ENCODE measurements at places on chromosomes 6 and 20.
A peak's percentile ranks its signal among the peaks of the same experiment; 100 is the strongest.

DNA sequence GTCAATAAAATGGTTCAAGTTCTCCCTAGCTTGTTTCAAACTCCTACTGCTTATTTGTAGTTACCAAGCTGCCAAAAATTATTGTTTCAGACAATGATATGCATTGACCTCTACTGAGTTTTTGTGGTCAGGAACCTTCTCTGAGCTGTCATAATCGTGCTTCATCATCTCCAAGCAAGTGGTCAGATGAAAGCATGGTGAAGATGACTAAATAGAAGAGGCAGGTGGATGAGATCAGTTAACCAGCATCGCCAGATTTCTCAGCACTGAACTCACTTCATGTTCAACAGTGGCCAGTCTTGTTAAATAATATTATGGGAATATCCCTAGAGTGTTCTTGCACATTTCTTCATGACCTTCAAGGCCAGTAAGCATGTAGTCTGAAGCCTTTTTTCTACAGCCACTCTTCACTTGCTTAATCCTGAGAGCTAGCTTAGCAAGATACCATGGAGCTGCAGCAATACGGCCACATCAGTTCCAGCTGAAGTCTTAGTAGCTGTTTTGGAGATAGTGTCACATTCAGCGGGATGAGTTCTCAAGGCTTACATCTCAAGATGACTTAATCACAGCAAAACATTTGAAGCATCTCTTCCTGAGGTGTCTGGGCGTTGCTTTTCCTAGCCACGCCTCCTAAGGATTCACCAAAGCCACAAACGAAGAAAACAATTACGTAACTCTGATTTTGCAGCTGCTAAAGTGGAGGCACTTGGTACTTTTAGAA lies 101.6 kb upstream of the TMEM30A start:
- DNase-seq = peak; percentile 87

DNA sequence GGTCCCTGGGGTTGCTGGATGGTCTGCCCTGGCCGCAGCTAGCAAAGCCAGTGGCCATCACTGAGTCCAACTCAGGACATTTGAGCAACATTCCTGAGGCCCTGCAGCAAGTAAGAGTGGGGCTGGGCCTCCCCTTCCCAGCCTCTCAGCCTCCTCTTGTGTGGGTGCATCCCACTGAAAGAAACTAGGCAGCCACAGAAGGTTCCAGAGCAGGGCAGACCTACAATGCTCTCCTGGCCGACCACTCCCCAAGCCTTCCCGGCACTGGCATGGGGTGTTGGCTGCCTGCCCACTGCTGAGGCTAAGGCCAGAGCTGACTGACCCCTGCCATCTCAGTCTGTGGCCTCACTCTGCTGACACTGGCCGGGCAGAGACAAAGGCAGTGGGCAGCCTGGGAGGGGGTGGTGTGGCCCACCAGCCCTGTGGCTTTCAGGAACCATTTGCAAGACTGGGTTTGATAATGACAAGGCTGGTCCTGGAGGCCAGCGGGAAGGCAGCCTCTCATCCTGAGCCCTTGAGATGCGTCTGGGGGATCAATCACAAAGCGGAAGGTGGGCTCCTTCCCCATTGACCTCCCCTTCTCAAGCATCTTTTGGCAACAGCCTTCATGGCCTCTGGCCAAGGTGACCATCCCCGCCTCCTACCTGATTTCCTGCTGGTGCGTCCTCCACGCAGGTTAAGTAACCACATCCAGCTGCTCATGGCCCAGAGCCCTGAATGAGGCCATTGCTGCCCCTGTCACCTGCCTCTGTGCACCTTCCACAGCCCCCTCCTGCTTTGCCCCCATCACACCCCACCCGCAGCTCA lies 9.6 kb downstream of the DLGAP4 start:
- DNase-seq = no peak

- DNase-seq = no peak
These were observed 123.3 kb downstream of the TBX18 start for GRCh38 chr6:84641076-84641475.

- DNase-seq = no peak
These were observed 79.3 kb upstream of the NAA20 start for GRCh38 chr20:19937651-19938420.

- no peak for DNase-seq
These were observed 112.0 kb upstream of the SRSF6 start for GRCh38 chr20:43345676-43346075.

- peak; percentile 100 for DNase-seq
These were observed 1.9 kb downstream of the DDR1 start for GRCh38 chr6:30885999-30886896.

DNA sequence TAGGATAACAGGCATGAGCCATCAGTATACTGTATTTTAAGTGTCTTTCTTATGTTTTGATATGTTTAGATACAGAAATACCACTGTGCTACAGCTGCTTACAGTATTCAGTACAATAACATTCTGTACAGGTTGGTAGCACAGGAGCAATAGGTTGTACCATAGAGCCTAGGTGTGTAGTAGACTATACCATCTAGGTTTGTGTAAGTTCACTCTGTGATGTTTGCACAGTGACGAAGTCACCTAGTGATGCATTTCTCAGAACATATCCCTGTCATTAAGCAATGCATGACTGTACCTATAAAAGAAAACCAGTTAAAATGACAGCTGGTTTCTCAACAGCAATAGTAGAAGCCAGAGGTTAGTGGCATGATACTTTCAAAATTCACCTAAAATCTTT lies 3.0 kb upstream of the ZBTB24 start:
- no peak for DNase-seq

- peak; percentile 14 for DNase-seq
These were observed 86.2 kb downstream of the PLEKHG1 start for GRCh38 chr6:150685860-150686259.

DNA sequence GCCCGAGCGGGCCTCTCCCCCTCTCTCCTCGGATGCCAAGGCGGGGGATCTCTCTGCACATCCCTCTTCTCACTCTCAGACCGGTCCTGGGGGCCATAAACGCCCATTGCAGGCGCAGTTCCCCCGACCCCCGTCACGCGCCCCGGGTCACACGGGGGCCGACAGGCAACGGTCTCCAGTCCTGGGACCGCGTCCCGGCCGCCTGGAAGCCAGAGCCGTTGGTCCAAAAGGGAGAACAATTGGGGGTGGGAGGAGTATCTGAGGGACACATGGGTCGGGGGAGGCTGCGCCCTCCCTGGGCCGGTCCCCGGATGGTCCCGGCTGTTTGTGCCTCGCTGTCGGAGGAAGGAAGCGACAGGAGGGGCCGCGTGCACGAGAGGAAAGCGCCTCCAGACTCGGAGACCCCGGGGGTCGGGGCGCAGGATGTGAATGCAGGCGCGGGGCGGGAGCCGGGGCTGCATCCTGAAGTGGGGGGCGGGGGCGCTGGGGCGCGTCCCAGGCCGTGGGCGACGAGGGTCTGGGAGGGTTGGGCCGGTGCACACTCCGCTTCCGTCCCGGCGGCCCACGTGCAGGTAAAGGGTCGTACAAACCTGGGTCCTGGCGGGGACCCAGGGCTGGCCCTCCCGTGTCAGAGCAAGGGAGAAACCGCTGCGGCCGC lies 903 bp downstream of the SLC4A11 start:
- DNase-seq = no peak

GRCh38 chr6:150142097-150142669 lies 661 bp upstream of the PPP1R14C start:
- DNase-seq = peak; percentile 25

DNA sequence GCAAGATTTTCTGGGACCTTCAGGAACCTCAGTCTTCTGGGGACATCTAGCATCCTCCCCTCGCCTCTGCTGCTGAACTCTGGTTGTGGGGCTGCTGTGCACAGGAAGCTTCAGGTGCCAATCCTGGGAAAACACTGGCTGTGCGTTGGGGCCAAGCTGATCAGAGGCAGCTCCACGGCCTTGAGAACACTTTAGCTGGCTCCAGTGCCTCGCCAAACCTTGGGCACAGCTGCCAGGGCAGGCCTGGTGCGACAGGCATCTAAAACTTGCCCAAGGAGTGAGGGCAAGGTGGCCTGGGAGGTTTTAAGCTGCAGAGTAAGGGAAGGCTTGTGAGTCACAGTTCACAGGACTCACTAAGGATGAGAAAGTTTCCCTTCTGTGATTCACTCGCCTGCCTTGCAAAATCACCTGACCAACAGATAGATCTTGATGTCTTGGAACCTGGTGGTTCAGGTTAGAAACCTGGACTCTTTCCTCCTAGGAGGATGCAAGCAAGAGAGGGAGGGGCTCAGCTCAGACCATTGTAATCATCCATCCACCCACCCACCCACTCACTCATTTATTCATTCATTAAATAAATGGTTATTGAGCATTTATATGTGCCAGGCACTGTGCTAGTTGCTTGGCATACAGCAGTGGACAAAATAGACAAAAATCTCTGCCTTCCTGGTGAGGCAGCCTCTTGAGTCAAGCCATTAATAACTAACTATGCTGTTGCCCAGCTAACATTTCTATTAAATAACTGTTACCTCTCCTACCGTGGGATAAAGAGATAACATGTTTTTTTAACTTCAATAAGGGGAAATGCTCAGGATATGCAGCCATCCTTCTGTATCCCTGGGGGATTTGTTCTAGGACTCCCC lies 2.5 kb upstream of the SPATS1 start:
- peak; percentile 78 for DNase-seq

DNA sequence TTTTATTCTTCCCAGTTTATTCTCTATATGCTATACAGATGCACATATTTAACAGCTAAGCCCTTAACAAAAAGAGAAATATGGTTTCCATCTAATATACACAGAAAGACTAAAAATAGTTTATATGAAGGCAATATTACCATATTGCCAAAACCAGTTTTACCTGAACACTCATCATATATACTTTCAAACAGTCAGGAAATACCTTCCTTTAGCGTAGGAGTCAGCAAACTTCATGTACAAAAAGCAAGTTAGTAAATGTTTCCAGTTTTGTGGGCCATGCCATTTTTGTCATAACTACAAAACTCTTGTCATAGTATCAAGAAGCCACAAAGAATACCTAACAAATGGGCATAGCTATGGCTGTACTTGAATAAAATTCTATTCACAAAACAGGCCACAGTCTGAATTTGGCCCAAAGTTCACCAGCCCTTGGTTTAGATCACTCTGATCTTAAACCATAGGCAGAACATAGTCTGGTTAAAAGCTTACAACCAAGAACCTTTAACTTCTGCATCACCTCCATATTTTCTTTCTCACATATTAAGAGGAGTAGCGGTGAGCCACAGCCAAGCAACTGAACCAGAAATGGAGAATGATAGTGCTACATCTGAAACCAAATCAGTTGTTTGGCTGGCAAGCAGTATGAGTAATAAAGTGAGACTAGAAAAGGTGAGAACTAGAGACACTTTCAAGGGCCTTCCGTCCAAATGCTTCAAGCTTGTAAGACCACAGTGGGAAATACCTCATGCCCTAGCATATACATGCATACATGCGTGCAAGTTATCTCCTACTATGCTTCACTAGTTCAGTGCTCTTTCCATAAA lies 116.6 kb downstream of the PTPRK start:
- DNase-seq = no peak

GRCh38 chr6:160254467-160255312 lies 3.9 kb downstream of the SLC22A2 start:
- DNase-seq = no peak

- peak; percentile 60 for DNase-seq
These were observed 8.1 kb upstream of the APCDD1L start for GRCh38 chr20:58523072-58523970.

DNA sequence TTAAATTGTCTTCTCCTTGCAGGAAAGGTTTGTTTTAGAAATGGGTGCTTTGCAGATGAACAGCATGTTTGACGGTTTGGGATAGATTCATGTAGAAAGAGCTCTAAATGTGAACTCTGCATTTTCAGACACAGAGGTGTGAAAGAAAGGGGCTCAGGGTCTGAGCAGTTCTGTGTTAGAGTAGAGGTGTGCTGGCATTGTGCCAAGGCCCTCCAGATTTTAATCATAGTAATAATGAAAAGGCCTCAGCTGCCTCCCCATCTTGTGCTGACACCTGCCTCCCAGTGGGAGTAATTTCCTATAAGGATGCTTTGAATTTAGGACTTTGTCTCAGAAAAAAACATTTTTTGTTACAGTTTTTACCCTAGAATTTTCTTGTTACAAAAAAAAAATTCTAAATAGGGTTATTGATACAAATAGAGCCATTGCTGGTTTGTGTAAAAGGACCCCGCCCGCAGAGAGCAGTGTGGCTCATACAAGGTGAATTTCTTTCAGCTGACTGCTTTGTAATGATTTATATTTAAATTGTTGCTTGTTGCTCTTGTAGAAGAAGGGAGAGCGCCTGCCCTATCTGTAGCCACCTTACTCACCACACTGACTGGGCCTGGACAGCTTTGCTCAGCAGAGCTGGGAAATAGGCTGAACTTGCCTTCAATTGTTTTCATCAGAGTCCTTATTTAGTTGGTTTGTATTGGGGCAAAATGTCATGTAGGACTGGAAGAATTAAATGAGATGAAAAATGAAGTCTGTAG lies 294.5 kb downstream of the ZFAND3 start:
- no peak for DNase-seq

- DNase-seq = no peak
These were observed 115.6 kb downstream of the MTHFD1L start for GRCh38 chr6:150981095-150981494.
